ENCODE measurements at places on chromosomes 5 and 9.

- no peak for DNase-seq
Observed at GRCh38 chr5:41508186-41508585, 2.2 kb downstream of the PLCXD3 start.

DNA sequence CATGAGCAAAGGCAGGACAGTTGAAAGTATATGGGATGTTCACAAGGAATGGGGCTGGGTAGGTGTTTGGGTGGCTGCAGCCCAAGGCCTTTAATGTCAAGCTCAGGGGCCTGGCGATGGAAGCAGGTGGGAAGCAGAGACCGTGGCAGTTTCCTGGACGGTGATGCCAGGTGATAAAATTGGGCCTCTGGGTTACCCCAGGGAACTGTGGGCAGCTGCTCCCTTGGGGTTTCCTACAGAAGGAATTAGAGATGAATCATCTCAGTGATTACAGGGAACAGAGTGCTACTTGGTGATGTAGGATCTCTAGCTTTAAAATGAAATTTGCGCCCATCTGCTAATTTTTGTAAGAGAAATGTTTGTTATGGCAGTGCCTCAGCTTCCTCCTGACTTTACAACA, 39.2 kb downstream of the TSTD2 start:
- no peak for DNase-seq

GRCh38 chr5:1111241-1111726, 579 bp downstream of the SLC12A7 start:
- DNase-seq = no peak

DNA sequence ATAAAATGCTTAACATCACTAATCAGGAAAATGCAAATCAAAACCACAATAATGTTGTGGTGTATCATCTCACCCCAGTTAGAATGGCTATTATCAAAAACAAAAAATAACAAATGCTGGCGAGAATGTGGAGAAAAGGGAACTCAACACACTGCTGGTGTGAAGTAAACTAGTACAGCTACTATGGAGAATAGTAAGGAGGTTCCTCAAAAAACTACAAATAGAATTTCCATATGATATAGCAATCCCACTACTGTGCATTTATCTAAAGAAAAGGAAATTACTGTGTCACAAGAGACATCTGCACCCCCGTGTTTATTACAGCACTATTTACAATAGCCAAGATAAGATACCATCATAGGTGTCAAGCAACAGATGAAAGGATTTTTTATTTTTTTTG, 214.5 kb upstream of the RASA1 start:
- no peak for DNase-seq

DNA sequence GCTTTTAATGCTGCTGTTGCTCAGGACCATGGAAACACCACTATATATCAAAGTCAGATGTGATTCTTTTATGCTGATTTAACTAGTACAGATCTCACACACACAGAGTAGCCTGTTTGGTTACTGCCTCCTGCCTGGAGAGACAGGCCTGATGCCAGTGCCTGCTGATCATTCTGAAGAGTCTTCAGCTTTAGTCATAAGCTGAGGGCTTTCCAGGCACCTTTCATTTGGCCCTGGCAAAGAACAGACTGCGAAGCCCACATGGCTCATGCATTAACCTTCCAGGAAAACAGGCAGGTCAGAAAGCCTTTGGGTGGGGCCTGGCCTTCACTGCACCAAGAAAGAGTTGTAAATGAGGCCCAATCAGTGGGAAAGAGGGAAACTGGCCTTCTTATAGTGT, 144.7 kb downstream of the SAXO1 start:
- DNase-seq = no peak

GRCh38 chr9:130337784-130338380, 72.3 kb downstream of the HMCN2 start:
- DNase-seq = no peak

GRCh38 chr5:126015235-126016181, 407.7 kb upstream of the GRAMD2B start:
- DNase-seq = no peak

GRCh38 chr5:66041627-66042026, 102.5 kb upstream of the SREK1 start:
- DNase-seq = no peak

DNA sequence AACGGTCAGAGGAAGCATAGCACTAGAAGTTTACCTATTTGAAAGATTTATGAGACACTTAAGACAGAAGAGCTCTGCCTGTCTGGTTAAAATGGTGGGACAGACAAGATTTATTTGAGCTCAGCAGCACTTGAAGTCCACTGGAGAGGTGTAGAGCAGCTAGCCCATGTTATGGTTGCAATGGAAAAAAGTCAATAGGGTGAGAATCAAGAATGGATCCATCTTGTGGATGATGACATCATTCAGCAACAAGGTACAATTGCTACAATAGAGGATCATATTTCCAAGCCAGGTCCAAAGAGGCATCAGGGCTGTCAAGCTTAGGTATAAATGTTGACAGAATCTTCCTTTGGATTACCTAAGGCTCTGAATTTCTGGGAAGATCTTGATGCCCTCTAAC, 21.1 kb upstream of the ZNF131 start:
- no peak for DNase-seq

GRCh38 chr5:20575571-20575970, 587.6 kb upstream of the CDH18 start:
- DNase-seq = no peak

DNA sequence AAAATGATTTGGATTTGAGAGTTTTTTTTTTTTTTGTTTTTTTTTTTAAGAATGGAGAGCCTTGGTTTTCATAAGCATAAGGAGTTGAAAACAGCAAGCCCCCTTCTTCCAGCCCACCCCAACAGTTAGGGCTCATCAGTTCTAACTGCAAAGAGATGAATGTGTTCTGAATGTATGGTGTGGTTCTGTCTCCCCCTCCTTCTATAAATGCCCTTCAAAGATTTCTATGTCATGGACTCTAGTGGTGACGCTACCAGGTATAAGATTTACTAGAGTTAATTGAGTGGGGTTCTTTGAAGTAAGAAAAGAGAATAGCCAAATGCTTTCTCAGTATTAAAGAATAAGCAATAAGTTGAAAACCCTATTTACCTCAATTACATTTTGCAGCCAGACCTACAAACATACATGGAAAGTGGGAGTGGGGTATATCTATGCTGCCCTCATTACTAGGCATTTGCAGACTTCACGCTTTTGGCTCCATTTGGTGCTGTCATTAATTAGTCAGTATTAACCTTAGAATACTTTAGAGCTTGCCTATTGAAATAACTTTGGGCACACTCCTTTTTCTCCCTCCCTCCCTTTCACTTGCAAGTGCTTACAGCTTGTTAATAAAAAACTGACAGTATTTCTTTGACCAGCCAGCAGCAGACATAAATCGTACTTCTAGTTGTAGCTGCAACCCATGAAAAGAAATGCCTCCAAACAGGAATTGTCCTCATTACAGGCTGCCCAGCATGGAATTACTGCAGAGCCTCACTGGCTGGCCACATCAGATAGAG, 667.2 kb upstream of the ZNF608 start:
- DNase-seq = no peak

DNA sequence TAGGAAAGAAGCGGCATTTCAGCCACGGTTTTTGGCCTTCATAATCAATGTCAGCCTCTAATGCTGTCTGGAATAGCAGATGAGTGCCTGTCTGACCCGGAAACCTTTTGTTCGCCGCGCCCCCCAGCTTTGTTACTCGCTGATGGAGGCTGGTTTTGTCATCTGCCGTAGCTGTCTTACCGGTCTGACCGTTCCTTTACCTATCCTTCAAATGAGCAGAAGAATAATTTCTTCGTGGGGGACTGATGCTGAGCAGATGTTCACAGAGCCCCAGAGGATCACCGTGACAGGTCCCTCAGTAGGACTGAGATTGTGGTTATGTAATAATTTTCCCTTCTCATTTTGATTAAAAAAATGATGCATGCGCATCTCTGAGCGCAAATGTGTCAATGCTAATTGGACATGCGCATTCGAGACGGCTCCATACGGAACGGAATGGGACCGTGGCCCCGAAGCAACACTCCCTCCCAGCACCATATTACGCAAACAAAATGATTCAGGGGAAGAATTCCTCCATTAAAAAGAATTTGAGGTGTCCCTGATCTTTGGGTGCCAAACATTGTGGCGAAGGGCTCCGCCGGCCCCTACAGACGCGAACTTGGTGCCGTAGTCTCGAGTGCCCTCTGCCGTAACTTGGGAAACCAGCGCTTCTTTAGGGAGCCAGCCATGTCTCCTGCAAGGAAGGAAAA, 27.6 kb downstream of the TLX3 start:
- peak; percentile 37 for DNase-seq

GRCh38 chr5:90014420-90014819, 395.1 kb downstream of the CETN3 start:
- no peak for DNase-seq

GRCh38 chr9:136762915-136763648, 1.2 kb downstream of the LCN15 start:
- DNase-seq = no peak

DNA sequence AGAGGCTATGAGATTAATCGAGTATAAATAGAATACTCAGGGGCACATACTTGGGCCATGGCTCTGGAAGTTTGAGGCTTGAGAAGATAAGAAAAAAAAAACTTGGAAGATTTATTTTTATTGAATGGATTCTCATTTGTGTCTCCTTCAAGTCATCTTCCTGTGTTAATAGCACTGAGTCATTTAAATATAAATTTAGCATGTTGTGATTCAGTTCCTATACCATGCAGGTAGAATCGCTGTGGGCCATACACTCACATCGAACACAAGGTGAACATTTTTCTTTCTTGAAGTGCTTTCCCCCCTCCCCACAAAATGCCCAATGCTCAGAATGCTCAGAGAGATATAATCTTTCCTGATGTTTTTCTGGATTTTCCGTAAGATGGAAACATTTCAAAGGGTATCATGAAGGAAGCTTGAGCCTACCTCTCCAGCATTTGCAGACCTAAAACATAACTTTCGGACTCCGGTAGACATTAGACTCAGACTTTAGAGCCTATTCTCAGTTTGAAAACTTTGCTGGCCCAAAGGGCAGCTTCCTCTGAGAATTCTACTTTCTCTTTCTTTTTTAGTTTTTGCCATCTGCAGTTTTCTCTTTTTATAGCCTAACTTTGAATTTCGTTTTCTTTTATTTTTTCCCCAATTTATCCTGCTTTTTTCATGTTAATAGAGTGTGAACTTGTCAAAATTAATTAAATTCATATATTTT, 737.6 kb upstream of the NUDT12 start:
- DNase-seq = no peak

DNA sequence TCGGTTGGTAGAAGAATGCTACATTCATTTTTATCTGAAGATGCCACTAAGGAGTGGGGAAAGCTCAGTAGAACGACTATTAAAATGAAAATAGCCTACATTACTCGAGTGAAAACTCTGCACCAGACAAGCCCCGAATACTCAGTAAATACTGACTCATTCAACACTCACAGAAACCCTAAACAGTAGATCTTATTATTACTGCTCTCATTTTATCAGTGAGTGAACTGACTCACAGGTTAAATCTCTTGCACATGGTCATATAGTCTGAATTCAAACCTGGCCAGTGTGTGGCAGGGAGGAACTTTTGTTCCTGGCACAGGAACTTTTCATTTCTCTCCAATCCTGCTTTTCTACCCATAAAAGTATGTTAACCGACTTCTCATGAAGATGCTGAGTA, 9.6 kb upstream of the PAPPA start:
- DNase-seq = no peak

GRCh38 chr5:169083394-169084018, 217.4 kb downstream of the SLIT3 start:
- no peak for DNase-seq

- DNase-seq = peak; percentile 9
Observed at GRCh38 chr5:1011741-1012312, 3.2 kb downstream of the NKD2 start.

DNA sequence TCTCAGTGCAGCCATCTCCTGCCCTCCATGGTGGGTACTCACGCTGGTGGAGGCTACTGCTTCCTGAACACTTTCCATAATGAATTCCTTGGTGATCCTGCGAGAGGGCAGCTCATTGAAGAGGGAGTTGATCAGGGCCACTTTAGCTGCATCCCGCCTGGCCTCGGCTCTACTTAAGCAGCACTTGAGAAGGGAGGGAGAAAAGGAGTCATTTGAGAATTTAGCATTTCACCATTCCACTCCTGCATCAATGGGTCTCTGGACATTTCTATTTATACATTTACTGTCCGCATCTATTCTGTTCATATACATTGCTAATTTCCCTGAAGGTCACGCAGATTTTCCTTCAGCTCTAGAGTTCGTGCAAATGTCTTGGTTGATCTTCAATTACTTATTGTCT, 35.1 kb downstream of the LIX1 start:
- no peak for DNase-seq

DNA sequence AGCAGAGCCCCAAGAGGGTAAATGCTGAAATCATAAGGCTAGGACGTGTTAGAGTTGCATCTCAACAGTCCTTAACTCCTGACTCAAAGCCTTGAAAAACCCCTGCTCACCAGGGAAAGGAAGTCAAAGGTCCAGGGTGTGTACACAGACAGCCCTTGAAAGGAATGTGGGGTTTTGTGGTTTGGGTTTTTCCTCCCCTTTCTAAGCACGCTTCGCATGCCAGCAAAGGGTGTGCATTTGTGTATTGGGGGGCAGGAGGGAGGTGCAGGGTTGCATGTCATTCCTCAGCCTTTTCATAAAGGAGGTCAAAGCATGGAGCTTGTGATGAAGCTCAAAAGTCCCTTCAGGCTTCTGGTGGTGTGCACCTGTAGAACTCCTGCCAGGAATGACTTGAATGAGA, 17.3 kb upstream of the XPA start:
- DNase-seq = no peak

DNA sequence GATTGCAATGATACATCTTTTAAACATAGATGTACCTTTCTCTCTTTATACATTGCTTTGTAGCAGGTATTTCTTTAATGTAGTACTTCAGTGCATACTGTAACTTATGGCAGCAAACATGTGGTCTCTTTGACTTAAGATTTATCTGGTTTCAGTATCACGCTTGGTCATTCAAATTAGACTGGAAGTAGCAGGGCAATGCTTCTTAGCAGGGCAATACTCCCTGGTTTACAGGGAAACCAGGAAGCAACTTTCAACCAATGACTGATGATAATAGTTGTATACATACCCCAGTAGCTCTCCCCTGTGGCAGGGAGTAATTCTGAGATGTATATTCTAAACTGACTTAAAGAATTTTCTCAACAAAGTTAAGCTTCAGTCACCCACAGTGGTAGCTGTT, 761.1 kb upstream of the CDH10 start:
- no peak for DNase-seq

- no peak for DNase-seq
Observed at GRCh38 chr5:160061770-160062169, 52.8 kb downstream of the TTC1 start.

GRCh38 chr9:13189362-13189761, 90.1 kb downstream of the MPDZ start:
- no peak for DNase-seq

All from stimulated activated naive CD8-positive, alpha-beta T cell treated with anti-CD3 and anti-CD28 coated beads, Interleukin-15, amount 100 ng/mL, for 72 hours (primary cell).